ENCODE measurements at places on chromosomes 6 and 20.
A peak's percentile ranks its signal among the peaks of the same experiment; 100 is the strongest.

DNA sequence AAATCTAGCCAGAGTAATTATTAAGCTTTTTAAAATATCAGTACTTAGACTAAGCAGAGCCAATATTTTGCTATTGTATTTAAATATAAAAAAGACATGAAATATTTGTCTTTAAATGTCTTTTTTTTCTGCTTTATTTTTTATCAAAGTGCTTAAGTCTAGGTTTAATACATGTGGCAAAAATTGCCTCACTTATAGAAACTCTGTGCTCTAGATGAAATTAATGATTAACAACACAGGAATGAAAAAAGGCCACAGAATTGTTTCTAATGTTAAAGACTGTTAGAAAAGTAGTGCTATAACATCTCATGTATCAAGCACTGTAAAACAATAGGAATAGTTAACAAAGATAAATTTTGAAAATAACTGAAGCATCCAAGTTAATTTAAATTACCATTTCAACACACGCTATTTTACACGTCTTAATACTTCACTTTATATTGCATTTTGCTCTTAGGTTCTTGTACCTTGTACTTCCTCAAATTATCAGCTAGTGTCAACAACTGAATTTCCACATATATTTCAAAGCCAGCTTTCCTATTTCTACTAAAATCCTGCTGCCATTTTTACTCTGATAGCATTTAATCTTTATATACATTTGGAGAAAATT lies 1515.1 kb downstream of the HACE1 start:
- DNase-seq: no peak

- DNase-seq: no peak
These were observed 5.6 kb upstream of the CCDC170 start for GRCh38 chr6:151488226-151488625.

DNA sequence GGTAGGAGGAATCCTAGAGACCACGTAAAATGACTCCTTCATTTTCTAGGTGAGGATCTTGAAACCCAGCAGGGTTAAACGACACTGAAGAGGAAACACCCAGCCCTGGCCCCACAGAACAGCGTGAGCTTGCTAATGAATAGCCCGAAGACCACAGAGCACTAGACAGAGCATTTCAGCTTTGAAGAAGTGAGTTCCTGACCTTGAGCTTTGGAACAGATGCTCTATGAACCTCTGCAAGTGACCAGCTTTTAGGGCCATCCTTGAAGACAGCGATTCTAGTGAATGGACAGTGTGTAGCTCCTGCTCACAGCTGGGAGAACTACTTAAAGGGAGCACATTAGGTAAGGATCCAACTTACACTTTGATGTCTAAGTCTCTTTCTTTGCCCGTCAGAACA lies 74.0 kb upstream of the FRMD1 start:
- DNase-seq: no peak

- no peak for DNase-seq
These were observed 167.4 kb upstream of the LRFN2 start for GRCh38 chr6:40754461-40755045.

GRCh38 chr6:150992703-150993102 lies 127.2 kb downstream of the MTHFD1L start:
- DNase-seq: no peak

DNA sequence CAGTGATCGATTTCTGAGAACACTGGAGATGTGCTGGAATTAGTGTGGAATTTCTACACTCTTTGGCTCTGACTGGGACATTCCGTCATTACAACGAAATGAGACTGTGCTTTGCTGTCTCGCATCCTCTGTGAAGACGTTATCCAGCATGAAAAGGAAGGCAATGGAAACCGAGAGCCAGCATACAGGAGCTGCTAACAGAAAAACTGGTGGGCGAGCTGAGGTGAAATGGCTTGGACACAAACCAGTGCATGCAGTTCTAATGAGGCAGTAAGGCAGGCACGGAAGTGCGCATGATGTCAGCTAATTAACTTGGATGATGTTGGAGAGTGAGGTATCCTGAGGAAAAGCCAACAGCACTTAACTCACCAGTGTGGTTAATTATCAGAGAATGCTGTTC lies 202.8 kb upstream of the AGPAT4 start:
- no peak for DNase-seq

GRCh38 chr6:128511506-128511905 lies 8.9 kb downstream of the PTPRK start:
- no peak for DNase-seq

DNA sequence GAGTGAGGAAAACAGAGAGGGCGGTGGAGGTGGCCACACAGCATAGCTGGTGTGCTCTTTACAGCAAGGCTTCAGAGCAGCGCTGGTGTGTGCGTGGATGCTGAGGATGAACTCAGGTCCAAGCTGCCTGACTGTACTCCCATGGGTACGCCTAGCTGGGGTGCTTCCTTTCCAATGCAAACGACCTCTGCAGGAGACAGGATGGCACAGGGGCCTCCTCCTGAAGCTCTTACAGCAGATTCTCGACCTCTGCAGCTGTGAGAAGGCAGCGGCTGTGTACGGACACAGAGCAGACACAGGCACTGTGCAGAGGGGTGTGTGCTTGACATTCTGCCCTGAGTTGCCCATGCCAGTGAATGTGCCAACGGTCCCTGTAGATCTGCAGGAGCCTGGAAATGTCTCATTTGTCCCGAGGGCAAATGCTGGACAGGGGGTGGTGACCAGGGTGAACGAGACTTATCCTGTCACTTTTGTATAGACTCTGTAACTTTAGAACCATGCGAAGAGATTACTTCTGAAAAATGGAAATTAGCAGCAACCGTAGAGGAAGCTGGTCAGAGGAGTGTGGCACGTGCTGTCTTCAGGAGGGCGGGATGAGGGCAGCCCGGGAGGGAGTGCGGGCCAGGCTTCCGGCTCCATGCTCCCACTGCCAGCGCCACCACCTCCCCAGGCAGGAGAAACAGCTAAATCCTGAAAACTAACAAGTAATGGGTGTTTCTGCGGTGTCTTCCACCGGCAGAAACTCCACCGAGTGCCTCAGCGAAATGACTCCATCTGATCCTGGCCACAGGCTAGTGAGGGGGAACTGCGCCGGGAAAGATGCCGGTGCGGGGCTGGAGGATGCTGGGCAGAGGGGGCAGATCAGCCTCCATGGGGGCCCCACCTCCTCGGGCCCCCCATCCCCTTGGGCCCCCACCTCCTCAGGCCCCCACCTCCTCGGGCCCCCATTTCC lies 120.9 kb upstream of the RPS6KA2 start:
- no peak for DNase-seq

DNA sequence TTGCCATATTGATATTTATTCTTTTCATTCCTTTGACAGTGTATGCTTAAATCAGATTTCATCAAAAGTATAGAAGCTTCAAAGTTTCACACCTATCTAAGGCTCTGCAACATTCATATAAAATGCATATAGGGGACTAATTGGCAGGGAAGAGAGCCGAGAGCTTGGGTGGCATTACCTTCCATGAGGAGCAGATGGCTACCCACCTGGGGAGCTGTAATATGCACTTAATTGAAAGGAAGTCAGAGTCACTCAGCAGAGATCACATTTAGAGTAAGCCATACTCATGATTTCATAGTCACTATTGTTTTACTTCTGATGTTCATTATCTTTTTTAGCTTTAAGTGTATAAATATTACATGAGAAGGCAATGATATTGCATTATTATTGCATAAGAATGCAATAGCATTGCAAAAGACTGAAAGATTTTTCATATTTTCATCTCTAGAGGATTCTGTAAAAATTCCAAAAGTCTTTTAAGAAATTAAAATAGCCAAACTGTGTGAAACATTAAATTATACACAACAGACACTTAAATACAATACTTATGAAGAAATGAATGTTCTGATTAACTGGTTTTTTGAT lies 1305.2 kb downstream of the EPHA7 start:
- no peak for DNase-seq

- DNase-seq: peak; percentile 64
These were observed 2.1 kb upstream of the COL20A1 start for GRCh38 chr20:63290677-63291472.

GRCh38 chr6:21754891-21755290 lies 161.3 kb downstream of the SOX4 start:
- DNase-seq: no peak
